ENCODE measurements at places on chromosomes 16 and 17.

DNA sequence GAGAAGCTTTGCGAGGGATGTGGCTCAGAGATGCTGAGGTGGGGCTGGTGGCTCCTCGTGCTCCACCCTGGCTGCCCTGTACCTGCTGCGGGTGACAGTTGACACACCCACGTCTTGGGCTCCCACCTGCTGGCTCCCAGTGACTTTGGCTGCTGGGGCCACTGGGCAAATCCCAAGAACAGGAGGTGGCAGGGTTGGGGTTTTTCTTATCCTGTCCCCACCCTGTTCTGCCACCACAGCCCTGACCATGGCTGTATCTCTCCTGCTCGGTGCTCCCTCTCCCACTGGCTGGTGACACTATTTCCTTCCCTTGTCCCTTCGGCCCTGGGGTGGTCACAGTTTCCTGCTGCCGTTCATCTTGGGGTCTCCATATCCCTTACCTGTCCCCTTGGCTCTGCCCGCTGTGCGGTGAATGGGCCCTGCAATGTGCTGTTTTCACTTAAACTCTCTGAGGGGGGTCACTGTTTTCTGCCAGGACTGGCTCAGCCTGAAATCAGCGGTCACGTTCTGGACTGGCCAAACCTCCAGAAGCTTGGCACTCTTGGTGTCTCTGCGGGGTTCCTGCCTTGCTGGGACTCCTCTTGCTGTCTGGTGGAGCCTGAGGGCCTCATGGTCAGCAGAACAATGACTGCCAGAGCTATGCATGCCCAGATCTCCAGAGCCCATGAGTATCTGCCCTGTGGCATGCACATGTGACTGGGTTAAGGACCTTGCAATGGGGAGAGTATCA is 144.2 kb downstream of the IRF8 start:
- no peak for DNase-seq

DNA sequence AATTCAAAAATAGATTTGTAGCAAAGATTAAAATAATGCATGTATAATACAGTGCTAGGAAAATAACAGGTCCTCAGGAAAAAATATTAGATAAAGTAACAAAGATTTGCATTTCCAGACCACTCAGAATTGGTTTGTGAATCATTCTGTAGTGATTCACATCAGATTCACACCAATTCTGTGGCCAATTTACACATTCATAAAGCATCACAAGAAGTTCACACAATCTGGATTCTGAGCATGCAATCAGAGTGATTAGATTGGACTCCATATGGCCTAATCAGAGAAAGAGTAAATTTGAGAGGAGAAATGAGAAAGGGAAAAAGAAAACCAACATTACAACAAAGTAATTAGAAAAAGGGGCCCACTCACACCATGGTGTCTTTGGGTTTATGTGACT is 36.0 kb upstream of the SLC47A1 start:
- DNase-seq: no peak

GRCh38 chr17:27296428-27296979 is 2.6 kb downstream of the WSB1 start:
- DNase-seq: peak; percentile 84

DNA sequence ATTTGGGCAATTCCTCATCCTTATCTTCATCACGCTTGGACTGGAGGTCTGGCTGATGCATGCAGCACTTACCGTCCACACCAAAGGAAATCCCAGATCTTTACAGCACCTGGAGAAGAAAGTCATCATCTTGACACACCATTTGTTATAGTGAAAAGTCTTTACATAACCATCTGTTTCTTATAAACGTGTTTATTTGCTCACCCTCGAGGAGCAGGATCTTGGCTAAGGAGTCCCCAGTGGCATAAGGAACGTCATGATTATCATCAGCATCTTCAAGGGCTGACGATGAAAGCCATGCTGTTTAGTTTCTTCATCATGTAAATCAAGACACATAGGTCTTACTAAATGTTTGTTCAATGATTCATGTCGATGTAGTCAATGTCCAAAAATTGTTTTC is 248.8 kb upstream of the ELAC2 start:
- DNase-seq: peak; percentile 4

- DNase-seq: no peak
Observed at GRCh38 chr17:71572343-71572742, 548.5 kb upstream of the SOX9 start.

DNA sequence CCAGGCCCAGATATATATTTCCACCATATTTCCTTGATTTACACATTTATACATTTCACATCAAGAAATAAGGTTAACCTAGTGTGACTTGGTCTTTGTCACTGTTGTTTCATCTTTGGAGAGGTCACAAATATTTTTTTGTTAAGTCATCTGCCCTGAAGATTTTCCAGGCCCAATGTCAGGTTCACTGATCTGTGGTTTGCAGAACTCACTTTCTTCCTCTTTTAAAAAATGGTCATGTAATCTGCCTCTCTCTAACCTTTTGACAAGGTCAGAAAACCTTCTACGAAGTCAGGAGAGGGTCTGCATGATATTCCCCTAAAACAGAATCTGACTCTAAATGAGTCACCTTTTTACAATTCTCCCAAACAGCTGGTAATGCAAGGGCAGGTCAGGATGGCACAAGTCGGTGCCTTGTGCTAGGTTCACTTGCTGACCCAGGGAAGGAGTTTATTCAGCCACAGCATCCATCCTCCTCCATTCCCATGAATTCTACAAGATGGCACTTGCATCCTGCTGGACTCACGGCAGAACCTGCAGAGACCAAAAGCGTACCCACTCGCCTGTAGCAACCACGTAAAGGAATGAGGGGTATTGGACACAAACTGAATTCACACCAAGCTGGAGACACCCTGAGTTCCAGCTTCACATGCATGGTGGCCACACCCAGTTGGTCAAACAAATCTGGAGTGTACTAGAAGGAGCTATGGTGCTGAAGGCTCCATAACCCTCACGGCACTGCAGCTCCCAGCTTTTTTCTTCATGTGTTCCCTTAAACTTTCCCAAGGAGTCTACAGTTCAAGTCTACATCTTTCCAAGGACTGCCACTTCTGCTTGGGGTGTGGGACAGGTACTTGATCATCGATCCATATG is 1.6 kb upstream of the KIAA0513 start:
- DNase-seq: no peak
